Chondrocyte (in vitro differentiated cells): ENCODE measurements at places on chromosomes 3 and 15. TPM values are rescaled to one million over a fixed set of nuclear protein-coding genes. Genes with fewer than 3 reads are reported as not detected.

C3orf80 gene
- 0.25 to 0.28 TPM in 2 of 3 replicates, not detected in the other for total RNA-seq

SAXO2 gene
- total RNA-seq, result 0.90 to 5.1 TPM (median 1.0 TPM) in 3 replicates

ROPN1 gene
- total RNA-seq, result not detected in 3 replicates

MCTP2 gene
- 3.6 to 4.5 TPM (median 4.0 TPM) in 3 replicates for total RNA-seq

RHO gene
- not detected in 3 replicates for total RNA-seq

PLCH1 gene
- total RNA-seq, result 0.07 to 0.17 TPM in 2 of 3 replicates, not detected in the other

ZNF660 gene
- 5.3 to 9.4 TPM (median 5.4 TPM) in 3 replicates for total RNA-seq
